ENCODE measurements at places on chromosomes 16 and 17.
A peak's percentile ranks its signal among the peaks of the same experiment; 100 is the strongest.

- DNase-seq, result no peak
Observed at GRCh38 chr16:88968589-88969280, 8.3 kb downstream of the CBFA2T3 start.

- DNase-seq, result no peak
Observed at GRCh38 chr17:29342158-29342765, 47.9 kb upstream of the TAOK1 start.

DNA sequence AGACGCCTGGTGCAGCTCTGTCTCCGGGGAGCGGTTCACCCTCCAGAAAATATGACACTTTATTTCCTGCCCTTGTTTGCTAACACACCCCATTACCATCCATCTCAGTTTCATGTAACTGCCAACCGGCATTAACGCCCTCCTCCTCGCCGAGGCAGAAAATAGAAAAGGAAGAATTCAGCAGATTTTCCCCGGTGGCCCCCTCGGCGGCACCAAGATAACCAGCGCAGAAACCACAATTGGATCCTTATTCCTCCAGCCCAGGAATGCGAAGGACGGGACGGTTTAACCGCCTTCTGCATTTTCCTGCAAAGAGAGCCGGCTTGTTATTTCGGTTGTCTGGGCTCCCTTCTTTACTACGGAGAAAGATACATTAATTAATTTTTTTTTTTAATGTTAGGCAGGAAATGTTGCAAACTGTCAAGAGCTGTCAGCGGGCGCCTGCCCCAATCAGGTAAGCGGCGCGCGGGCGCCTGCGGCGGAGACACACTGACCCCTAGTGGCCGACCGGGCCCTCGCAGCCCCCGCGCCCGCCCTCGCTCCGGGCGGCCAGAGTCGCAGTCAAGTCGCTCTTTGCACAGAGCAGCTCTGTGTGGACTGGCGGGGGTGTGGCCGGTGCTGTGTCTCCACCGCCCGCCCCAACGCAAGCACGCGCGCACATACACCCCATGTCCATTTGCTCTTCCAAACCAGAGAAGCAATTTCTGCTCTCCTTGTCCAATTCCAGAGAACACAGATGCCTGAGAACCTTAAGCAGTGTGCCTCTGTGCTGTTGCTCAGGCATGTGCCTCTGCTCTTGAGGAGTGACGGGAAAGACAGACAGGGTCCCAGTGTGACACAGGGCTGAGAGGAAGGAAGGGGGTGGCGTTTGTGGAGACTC lies 53.6 kb downstream of the C17orf67 start:
- DNase-seq, result peak; percentile 91

DNA sequence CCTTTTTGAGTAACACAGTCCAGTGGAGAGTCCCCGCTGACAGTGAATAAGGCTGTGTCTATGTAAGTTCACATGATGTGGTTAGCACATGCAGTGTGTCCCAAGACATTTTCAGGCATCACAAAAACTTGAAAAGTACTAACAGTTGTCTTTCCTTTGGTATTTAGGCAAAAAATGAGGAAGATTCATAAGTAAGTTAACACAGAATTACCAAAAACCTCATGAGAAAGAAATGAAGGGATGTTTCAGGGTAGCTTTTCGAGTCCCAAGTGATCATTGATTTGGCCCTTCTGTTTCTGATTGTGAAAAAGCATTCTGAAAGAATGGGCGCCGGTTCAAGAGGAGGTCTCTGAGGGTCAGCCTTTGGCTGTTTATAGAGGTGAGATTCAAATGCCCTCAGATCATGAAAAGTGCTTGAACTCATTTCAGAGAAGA lies 529 bp upstream of the ASPA start:
- DNase-seq, result no peak

GRCh38 chr16:88588754-88589153 lies 18.6 kb downstream of the ZC3H18 start:
- DNase-seq, result no peak

DNA sequence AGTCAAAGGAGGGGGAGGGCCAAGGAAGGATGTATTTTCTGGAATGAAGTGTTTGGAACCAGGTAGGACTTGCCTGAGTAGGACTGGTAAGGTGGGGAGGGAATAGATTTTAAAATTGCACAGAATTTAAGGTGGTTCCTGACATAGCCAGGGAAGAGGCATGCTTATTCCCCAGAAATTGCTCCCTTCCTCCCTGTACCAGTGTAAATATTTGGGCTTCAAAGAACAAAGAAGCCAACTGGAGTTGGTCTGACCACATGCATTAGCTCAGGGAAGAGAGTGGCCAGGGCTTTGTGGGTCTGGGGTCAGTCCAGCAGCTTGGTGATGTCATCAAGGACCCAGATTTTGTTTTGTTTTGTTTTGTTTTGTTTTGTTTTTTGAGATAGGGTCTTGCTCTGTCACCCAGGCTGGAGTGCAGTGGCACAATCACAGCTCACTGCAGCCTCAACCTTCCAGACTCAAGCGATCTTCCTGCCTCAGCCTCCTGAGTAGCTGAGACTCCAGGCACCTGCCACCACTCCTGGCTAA lies 9.3 kb upstream of the MRTFB start:
- no peak for DNase-seq

GRCh38 chr16:76926042-76926441 lies 264.9 kb upstream of the MON1B start:
- DNase-seq, result no peak

DNA sequence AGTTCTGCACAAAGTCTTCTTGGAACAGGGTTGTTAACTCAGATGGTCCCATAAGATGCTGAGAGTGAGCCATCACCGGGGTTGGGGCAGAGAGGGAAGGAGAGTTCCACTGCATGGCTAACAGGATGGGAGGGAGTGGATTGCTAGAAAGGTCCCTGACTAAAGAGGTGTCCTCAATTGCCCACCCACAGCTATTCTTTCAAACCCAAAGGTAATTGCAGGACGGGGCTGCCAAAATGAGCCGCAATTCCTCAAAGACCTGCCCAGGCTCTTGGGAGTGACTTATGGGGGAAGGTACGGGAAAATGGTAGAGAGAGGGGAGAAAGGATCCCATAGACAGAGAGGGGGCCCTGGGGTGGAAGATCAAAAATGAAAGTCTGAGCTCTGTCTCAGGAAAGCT lies 60.4 kb downstream of the DYNLRB2 start:
- no peak for DNase-seq

GRCh38 chr17:59331929-59332748 lies 684 bp downstream of the YPEL2 start:
- peak; percentile 47 for DNase-seq

GRCh38 chr16:63577891-63578290 lies 1541.7 kb upstream of the CDH8 start:
- no peak for DNase-seq

DNA sequence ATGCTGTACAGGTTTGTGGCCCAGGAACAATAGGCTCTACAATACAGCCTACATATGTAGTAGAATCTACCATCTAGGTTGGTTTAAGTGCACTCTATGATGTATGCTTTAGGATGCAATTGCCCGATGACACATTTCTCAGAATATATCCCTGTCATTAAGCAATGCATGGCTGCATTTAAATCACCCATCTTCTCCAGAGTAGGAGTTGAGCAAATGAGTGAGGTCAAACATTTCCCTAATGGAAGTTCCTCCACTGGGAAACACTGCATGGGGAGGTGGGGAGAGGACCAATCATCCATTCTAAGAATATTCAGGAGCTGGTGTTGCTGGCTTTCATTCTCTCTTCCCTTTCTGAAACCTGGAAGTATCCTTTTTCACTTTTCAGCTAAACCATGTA lies 2.0 kb upstream of the PCTP start:
- DNase-seq, result no peak

- no peak for DNase-seq
Observed at GRCh38 chr16:74846714-74847113, 72.1 kb upstream of the FA2H start.

- peak; percentile 59 for DNase-seq
Observed at GRCh38 chr16:29743827-29744531, 1.8 kb downstream of the C16orf54 start.

DNA sequence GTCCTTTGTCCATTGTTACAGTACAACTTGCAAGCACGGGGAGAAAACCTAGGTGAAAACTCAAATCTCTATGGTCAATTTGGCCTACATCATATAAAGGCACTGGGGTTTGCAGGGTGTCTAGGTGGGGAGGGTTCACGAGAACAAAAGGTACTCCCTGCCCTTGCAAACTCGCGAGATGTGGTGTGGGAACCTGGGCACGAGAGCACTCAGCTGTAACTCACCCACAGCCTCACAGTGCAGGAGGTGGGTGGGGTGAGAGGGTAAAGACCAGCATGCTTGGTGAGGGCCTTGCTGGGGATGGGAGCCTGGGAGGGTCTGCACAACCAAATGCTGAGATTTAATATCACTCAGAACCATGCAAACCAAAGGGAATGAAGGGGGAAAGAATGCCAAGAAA lies 18.4 kb upstream of the ZNF594 start:
- DNase-seq, result no peak
